Inflammatory macrophage (primary cell): ENCODE measurements at places on chromosomes 4 and X.

GRCh38 chrX:31139961-31140360, 68.1 kb upstream of the FTHL17 start:
- peak; percentile 3 for DNase-seq

- no peak for DNase-seq
Observed at GRCh38 chrX:132532097-132532496, 43.3 kb upstream of the MBNL3 start.

GRCh38 chr4:112513971-112514646, 1.9 kb downstream of the NEUROG2 start:
- DNase-seq = no peak

GRCh38 chrX:39519566-39520301, 578.0 kb downstream of the BCOR start:
- DNase-seq = no peak

- DNase-seq = no peak
Observed at GRCh38 chr4:25958110-25958509, 44.1 kb downstream of the SMIM20 start.

GRCh38 chrX:45667666-45668065, 467.0 kb upstream of the DIPK2B start:
- DNase-seq = no peak

DNA sequence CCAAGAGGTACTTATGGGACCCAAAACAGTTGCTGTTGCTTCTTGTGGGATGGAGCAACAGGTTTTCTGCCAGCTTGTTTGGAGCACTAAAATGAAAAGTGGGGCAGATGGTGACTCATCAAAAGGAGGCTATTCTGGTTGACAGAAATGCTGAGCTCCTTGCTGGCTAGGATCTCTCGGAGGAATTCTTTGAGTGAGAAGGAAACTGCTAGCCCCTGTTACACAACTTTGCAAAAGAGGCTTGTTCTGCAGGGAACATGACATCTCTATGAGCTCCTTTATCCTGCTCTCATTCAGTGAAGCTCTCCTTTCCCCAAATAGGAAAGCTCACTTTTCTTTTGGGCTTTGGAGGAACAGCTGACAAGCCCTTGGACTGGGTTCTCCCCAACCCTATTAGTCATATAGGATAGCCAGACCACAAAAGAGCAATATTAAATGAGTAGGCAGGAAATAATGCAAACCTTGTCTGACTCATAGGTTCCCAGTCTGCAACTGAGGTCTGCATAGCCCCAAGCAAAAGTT, 108.3 kb downstream of the CDS1 start:
- peak; percentile 75 for DNase-seq

GRCh38 chrX:78754917-78755316, 7.4 kb downstream of the LPAR4 start:
- DNase-seq = no peak

- no peak for DNase-seq
Observed at GRCh38 chr4:102627831-102628523, 126.8 kb downstream of the NFKB1 start.

DNA sequence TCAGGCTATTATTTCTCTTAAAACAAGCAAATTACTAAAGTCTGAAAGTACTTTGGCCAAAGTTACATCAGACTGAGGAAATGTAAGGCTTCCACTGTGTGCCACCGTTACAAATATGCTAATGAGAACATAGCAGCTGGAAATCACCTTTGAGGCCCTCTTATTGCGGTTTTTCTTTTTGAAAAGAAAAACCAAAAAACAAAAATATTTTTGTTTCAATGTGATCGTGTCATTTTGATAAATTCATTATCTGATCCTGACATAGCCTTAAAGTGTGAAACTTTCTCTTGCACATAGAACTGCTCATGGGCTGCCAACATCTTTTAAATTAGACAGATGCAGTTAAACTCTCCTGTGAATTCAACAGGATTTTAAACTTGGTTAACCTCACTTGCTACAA, 2.8 kb upstream of the TIFA start:
- DNase-seq = no peak

DNA sequence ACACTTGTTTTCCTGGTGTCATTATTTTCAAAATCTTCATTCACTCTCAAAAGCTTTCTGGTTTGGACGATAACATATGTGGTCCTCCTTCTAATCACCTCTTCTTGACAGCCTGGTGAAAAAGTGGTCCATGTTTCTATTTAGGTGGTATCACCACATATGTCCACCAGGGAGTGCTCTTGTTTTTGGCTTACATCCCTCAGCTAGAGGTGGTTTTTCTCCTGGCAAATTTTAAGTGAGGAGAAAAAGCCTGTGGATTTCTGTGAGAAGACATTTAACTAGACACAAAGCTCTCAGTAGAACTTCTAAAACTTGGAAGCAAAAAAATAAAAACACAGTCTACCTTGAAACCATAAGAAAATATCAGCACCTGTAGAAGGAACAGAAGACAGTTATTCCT, 58.0 kb upstream of the FRMPD4 start:
- DNase-seq = no peak

GRCh38 chr4:122152711-122153226, 638 bp downstream of the BLTP1 start:
- peak; percentile 14 for DNase-seq

GRCh38 chr4:41327770-41328169, 71.0 kb downstream of the UCHL1 start:
- no peak for DNase-seq

DNA sequence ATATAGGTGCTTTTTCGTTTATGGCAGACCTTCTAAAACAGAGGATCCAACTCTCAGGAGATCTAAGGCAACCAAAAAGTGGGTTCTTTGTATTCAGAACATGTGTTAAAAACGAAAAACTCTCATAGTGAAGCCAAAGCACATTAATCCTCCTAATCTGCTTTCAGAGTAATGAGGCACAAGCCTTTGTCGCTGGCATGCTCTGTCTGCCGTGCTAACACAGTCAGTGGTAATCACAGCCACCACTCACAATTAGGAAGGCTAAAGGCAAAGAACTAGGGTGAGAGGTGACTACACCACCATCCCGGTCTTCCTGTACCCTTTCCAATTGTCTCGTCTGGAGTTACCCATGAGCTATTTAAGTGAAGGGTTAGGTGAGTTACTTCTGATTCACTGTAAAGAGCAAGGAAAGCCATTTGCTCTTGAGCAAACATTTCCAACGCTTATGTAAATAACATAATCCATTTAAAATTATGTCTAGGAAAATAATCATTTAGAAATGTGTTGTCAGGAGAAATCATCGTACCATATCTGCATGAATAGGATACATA, 40.7 kb downstream of the NPY2R start:
- no peak for DNase-seq

- no peak for DNase-seq
Observed at GRCh38 chr4:953574-953915, 19.8 kb downstream of the DGKQ start.

DNA sequence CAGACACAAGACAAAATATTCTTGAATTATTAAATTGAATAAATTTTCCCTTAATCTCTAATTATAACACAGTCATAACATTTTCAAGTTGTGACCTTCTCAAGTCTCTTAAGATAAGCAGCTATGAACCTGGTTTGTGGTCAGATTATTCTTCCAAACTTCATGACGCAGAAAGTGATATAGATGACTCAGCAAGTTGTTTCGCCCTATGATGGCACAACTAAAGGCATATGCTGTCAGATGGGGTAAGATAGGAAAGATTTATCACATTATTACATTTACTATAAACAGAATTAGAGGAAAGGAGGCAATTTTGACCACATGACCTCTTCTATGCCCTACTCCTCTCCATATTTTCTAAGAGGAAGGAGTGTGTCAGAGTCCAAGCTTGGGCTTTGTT, 4.6 kb upstream of the DCAF12L2 start:
- DNase-seq = no peak

GRCh38 chr4:145773581-145774234, 93.8 kb downstream of the C4orf51 start:
- DNase-seq = no peak

GRCh38 chr4:7389101-7389701, 45.5 kb downstream of the PSAPL1 start:
- no peak for DNase-seq

GRCh38 chr4:111475001-111475400, 670.3 kb upstream of the FAM241A start:
- DNase-seq = no peak

GRCh38 chrX:45472968-45473367, 272.3 kb upstream of the DIPK2B start:
- no peak for DNase-seq

DNA sequence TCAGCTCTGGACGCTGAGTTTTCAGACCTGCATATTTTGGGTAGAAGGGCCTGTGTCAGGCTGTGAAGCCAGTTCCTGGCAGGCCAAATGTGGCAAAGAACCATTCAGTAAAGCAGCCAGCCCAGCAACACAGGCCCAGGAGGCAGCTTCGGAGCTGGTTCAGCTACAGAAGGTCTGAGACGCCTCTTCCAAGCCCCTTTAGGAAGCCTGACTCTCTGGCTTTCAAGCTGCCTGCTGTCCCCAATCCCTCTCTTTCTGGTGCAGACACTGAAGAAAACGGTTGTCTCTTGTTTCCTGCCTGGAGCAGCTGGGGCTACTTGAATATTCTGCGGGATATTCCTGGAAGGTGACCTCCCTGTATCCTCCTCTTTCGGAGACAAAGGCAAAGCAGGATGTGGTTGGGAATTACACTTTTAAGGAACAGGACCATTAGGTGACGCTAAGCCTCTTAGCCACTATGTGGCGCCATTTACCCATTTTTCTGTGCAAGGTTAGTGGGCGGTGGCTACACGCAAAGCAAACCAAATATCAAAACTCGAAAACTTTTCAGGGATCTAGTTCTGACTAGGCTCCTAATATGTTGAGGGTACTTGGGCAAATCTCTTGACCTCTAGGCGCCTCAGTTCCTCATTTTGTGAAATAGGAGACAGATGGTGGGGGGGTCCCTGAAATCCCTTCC, 47.2 kb upstream of the LAS1L start:
- peak; percentile 74 for DNase-seq

DNA sequence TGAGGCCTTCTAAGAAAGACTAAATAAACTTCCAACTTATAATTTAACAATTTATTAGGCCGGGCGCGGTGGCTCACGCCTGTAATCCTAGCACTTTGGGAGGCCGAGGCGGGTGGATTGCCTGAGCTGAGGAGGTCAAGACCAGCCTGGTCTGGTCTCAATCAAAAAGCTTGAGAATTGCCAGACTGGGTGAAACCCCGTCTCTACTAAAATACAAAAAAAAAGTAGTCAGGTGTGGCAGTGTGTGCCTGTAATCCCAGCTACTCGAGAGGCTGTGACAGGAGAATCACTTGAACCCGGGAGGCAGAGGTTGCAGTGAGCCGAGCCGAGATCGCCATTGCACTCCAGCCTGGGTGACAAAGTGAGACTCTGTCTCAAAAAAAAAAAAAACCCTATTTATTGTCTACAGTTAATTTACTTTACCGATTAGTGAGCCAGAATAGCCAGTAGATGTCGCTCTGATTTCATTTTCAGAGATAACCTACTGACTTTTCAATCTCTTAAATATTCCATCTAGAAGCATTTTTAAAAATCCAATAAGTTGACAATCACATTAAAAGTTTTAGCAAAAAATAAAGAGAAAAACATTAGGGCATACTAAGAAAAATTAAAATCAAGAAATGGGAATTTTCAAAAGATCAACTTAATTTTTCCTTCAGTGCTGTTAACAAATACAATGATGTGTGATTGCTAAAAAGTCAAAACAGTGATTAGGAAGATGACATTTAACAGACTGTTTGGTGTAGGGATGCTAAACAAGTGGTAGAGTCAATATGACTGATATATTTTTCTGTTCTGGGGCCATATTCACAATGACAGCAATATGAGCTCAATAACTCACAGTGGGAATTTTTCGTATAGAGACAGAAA, 4.3 kb upstream of the SHROOM3 start:
- peak; percentile 57 for DNase-seq

DNA sequence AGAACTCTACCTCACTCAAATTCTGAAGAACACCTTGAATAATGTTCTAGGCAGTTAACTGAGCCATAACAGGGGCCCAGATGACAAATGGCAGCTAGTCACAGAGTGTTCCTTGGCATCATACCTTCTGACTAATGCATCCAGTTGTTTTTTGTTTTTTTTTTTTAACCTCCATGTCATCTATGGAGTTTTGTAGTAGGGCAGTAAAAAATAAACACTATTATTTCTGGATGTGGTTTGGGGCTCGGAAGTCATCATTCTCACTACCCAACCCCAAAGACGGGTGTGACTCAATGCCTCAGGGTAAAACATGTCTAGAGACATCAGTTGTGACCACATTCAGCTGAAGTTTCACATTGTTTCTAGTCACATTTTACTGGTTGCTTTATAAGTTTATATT, 31.2 kb upstream of the MCF2 start:
- no peak for DNase-seq

DNA sequence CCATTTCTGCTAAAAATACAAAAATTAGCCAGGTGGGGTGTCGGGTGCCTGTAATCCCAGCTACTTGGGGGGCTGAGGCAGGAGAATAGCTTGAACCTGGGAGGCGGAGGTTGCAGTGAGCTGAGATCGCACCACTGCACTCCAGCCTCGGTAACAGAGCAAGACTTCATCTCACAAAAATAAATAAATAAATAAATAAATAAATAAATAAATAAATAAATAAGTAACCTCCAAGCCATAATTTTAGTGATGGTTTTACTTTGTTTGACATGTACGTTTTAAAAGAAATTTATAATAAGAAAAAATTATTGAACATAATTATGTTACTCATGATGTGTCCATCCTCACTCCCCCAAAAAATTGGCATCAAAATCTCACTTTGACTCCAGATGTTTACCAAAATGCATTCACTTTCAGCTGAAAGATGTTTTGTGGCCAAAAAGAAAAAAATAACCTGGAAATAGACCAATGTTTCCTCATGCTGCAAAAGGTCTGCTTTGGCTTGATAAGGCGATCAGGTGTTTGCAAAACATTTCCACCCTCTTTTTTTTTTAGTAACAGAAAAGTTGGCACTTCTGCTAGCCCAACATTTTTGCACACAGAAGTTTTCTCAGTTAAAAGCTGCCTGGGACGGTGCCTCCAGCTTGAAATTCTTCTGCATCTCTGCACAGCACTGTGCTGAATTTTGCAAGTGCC, 42.2 kb upstream of the DHRSX start:
- DNase-seq = no peak

GRCh38 chr4:15294202-15294601, 133.6 kb upstream of the C1QTNF7 start:
- no peak for DNase-seq
